Pulmonary artery endothelial cell (primary cell): ENCODE measurements at places on chromosomes 13 and 19. TPM values are rescaled to one million over a fixed set of nuclear protein-coding genes. Genes with fewer than 3 reads are reported as not detected.

GRCh38 chr13:75151081-75151643 lies 330.8 kb downstream of the TBC1D4 start:
- no peak for DNase-seq

GRCh38 chr19:51127032-51127431 lies 2.3 kb downstream of the SIGLEC9 start:
- DNase-seq: no peak

- no peak for DNase-seq
These were observed 843 bp downstream of the ZNF610 start for GRCh38 chr19:52336791-52337381.

GRCh38 chr13:32588736-32589135 lies 2.5 kb downstream of the PDS5B start:
- DNase-seq: no peak

The FREM2 gene
- total RNA-seq: under 0.01 TPM in 1 of 2 replicates, not detected in the other

The CACNA1A gene
- 0.04 and 0.07 TPM in 2 replicates for total RNA-seq

DNA sequence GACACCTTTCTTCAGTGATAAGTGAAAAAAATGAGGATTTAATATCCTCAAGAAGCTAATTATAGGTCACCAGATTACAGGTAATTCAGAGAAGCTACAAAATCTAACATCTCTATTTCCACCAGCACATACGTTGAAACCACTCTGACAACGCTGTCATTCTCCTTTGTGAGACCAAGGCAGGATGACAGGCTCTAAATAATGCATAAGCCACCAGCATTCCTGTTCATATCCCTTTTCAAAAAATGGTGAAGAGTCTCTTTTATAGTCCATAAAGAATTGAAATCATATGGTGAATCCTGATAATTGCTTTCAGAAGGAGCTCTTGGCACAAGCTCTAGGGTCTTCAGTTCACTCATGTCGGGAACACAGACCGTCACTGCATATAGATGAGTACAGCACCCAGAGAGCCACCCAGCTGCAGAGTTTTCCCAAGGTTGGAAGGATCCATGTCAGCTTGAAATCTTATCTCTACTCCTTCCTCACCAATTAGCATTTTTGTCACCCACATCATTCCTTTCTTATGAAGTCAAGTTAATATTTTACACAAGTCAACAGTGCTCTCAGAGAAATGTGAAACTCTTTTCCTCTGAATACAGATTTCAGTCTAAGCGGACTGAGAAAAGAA lies 431.4 kb downstream of the TBC1D4 start:
- no peak for DNase-seq

DNA sequence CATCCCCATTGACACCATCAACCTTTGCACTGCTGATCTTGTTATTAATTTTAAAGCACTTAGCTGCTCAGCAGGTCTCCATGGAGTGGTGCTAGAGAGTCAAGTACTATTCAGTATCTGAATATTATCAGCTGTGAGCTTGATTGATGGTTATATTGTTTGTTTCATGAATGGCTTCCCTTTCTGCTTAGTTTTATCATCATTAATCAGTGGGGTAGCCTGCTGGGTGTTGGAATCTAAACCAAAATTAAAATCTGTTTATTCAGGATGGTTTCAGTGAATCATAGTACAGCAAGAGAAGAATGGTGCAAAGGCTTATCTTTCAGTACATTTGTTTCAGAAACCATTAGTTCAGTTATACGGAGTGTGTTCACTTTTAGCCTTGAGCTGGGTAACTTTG lies 42.5 kb upstream of the SCEL start:
- peak; percentile 70 for DNase-seq

GRCh38 chr13:94859278-94859691 lies 146.9 kb upstream of the SOX21 start:
- peak; percentile 98 for DNase-seq

- no peak for DNase-seq
These were observed 19.9 kb upstream of the SEMA6B start for GRCh38 chr19:4579389-4579788.

The ZNF787 gene
- 36.5 and 39.2 TPM in 2 replicates for total RNA-seq

GRCh38 chr13:49561062-49561410 lies 24.3 kb downstream of the RCBTB1 start:
- DNase-seq: no peak

The SELENOV gene
- not detected in 2 replicates for total RNA-seq

- DNase-seq: no peak
These were observed 88.7 kb upstream of the UBL3 start for GRCh38 chr13:29939158-29939557.

The SPRED3 gene
- total RNA-seq: 3.4 and 3.6 TPM in 2 replicates

DNA sequence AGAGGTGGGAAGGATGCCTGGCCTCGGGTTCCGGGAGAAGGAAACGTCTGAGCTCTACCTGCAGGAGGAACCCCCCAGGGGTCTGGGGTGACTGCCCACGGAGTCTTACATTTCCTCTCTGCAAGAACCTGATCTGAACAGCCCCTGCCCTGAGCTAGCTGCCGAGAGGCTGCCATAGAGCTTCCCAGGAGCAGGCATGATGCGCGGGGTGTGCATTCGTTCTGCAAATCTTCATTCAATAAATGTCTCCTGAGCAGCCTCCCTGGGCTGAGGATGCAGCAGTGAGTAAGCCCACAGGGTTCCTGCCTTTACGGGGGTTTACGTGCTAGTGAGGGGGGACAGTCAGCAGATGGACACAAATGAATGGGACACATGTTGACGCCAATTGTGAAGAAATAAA lies 1.5 kb upstream of the SHISA7 start:
- DNase-seq: no peak

DNA sequence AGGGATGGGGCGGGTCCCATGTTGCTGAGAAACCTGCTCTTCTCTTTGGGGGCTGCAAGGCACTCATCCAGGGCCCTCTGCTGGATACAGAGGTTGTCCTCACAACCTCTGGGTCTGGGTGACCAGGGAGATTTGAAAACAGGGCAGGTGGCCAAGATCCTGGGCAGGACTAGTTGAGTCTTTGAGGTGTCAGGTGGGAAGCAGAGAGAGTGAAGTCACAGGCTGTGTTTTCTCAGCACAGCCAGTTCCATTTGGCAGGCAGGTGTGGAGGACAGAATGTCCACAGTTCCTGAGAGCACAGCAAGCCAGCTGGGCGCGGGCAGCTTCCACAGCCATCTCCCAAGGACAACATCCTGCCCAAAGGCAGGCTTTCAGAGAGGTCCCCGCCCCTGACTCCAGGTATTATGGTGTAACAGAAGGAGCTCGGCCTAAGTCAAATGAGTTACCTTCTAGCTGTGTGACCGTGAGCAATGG lies 118.8 kb downstream of the NUFIP1 start:
- DNase-seq: no peak

DNA sequence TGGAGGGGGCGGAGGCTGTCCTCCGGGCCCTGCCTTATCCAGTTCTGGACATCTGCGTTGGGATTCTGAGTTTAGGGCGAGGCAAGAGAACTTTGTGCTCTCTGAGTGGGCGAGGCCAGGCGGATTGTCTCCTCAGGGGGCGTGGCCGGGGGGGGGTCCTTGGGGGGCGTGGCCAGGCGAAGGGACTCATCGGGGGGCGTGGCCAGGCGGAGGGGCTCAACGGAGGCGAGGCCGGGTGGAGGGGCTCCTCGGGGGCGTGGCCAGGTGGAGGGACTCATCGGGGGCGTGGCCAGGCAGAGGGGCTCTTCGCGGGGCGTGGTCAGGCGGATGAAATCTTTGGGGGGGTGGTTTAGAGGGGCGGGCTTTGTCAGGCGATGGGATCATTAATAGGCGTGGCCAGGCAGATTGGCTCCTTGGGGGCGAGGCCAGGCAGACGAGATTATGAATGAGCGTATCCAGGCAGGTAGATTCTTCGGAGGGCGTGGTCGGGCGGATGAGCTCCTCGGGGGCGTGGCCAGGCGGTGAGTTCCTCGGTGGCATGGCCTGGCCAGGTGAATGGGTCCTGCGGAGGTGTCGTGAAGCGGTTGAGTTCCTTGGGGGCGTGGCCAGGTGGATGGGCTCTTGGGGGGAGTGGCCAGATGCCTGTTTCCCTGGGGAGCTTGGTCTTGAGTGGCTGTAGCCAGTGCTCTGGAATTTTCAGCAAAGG lies 10.3 kb upstream of the CACNG7 start:
- DNase-seq: no peak

The AZU1 gene
- total RNA-seq: not detected in 2 replicates

DNA sequence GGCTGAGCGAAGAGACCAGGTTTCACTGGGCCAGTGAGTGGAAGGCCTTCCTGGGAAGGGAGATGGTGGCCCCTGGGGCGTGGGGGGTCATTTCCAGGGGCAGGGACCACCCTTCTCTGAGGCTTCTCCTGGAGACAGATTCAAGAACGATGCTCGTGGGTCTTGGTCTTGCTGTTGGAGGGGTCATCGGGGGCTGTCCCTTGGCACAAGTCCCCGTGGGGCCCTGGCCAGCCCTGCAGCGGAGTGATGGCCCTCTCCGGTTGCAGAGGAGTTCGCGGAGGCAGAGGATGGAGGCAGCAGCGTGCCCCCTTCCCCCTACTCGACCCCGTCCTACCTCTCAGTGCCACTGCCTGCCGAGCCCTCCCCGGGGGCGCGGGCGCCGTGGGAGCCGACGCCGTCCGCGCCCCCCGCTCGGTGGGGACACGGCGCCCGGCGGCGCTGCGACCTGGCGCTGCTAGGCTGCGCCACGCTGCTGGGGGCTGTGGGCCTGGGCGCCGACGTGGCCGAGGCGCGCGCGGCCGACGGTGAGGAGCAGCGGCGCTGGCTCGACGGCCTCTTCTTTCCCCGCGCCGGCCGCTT lies 4.8 kb downstream of the TTC9B start:
- no peak for DNase-seq

GRCh38 chr13:107124129-107124718 lies 556.3 kb upstream of the ARGLU1 start:
- DNase-seq: no peak

The CDX2 gene
- total RNA-seq: not detected in 2 replicates

DNA sequence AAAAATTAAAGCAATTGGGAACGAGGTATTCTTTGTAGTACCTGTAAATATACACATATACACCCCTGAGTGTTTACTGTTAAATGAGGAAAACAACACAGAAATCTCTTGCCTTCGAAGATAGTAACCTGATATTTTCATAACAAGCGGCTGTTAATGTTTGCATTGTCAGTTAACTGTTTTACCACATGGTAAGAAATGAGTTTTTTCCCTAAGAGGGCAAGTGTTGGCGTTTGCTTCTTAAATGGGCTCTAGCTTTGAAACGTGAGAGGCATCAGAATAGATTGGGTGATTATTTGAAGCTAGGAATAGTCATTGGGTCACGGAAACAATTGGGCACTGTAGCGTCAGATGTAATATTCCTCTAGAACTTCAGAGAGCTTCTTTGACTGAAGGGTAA lies 22.0 kb upstream of the UPF3A start:
- DNase-seq: no peak

DNA sequence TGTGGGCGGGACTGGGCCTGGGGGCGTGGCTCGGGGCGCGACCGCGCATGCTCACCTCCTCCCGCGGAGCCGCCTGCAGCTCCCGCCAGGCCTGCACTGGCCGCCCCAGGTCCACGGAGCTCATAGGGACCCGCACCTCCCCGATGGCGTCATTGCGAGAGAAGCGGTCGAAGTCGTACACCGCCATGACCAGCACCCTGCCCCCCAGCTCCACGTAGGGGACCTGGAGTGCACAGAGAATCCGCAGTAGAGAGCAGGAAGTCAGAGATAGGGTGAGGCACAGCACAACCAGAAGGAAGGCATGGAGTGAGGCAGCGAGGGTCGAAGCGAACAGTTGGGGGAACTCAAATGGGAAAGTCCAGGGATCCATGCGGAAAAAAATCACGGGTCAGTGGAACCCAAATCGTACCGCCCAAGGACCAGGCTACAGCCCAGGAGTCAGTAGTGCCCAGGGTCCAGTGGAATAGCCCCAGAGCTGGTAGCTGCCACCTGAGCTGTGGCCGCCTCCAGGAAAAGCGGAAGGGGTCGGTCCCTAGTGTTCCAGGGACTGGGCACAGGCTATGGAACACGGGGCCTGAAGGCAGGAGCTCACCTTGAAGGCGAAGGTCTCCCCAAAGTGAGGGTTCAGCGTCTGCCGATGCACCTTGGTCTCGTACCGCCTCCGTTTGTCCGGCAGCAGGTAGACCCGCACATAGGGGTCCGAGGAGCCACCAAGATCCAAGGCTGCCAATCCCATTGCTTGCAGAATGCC lies 4.8 kb downstream of the SYT5 start:
- DNase-seq: no peak

DNA sequence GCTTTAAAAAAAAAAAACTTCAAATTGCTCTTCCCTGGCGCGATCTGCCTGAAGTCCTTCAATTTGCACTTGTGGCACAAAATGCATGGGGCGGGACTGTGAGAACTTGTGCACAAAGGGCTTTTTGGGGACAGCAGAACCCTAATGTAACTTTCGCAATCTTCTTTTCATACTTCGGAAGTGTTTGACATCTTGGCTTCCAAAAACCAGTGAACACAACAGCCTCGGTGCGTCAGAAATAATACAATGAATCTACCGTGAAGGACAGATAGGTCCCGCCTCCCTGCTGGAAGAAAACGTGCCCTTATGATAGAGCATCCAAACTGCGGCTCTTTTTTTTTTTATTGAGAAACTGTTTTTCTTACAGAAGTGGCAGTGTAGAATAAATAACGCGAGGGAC lies 36.6 kb downstream of the KLF2 start:
- DNase-seq: no peak

The THAP8 gene
- 0.92 and 1.0 TPM in 2 replicates for total RNA-seq

DNA sequence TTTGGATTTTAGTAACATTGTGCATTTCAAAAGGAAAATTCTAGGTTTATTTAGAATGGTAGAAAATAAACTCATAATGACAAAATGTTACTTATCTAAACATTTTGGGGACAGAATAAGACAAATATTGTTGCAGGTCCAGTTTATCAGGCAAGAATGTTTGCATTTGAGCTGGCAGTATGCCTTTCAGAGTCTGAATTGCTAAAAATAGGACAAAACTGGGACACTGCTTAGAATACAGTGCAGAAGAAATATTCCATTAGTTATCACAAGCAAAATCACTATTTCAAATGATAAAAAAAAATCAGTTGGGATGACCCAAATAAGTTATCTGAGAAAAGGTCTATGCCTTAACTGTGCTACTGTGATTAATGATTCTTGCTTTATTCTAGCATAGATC lies 870.3 kb upstream of the MIR17HG start:
- DNase-seq: no peak

DNA sequence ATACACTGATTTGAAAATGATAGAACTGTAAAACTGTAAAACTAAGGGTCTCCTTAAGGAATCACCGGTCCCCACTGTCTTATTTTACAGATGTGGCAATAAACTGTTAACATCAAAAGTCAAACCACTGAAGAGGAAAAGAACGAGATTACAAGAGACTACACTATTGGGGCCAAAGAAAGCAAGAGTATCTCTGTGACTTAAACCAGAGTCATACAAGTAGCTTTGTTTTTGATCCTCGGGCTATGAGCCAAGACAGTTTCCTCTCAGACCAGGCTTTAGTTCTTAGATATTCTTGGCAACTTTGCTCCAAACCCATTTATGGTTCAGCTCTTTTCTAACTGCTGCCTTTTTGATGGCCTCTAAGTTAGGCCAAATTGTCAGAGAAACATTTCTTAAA lies 113.8 kb downstream of the TBC1D4 start:
- DNase-seq: peak; percentile 78

GRCh38 chr13:85825454-85825853 lies 26.2 kb upstream of the SLITRK6 start:
- DNase-seq: no peak

DNA sequence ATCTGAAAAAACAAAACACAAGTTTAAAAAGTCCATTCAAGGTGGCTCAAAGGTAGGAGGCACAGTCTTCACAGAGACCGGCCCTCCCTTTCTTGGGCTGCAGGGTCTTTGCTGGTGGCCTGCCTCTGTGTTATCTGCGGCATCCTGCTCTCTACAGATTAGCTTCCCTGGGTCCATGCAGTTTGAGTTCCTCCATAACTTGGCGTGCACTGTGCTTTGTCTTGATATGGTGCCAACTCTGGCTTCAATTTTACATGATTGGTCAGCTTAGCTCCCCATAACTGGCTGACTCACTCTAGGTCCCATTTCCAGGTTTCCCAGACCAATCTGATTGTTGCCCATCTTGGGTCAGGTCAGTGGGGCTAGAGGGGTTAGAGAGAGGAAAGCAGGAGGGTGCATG lies 41.8 kb downstream of the TPT1 start:
- DNase-seq: no peak
